ENCODE measurements at places on chromosomes 12 and 14. TPM values are rescaled to one million over a fixed set of nuclear protein-coding genes. Genes with fewer than 3 reads are reported as not detected.

DNA sequence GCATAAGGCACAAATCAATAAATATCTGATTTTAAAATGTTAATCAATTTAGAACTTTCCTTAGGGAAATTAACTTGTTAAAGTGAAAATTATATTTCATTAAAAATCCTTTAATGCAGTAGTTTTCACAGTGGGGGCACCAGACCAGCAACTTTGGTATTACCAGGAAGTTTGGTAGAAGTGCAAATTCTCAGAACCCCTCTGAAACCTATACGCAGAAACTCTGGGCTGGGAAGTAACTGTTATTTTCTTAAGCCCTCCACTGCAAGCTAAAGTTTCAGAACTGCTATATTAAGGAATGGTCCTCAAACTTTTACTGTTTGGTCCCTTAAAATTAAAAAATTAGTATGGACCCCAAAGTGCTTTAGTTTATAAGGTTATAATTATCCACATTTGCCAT is 35.7 kb downstream of the GNPTAB start:
- no peak for DNase-seq

GRCh38 chr12:21451529-21451928 is 14.1 kb downstream of the PYROXD1 start:
- no peak for DNase-seq

GRCh38 chr14:105356927-105357326 is 41.4 kb upstream of the TEX22 start:
- no peak for DNase-seq

- DNase-seq: no peak
Observed at GRCh38 chr12:119679490-119679889, 11.6 kb downstream of the PRKAB1 start.

GRCh38 chr14:31510222-31510621 is 22.4 kb upstream of the GPR33 start:
- DNase-seq: peak; percentile 28

GRCh38 chr12:15532364-15532977 is 210.2 kb downstream of the PTPRO start:
- no peak for DNase-seq

DNA sequence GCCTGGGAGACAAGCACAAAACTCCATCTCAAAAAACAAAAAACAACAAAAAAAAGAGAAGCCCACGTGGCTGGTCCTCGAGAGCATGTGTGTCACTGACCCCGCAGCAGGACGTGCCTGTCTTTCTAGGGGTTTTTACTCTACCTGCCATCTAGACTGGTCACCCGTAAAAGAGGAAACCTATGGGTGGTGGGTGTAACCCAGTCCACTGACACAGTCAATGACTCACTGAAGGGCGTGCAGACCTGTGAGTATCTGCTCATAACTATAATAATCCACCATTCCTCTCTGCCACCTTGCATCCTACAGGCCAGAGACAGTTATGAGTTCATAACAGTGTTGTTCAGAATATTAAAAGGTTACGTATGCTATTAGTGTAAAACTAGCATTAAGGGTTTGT is 4.6 kb downstream of the GOLGA3 start:
- no peak for DNase-seq

GRCh38 chr12:77003246-77003645 is 62.1 kb downstream of the E2F7 start:
- no peak for DNase-seq

DNA sequence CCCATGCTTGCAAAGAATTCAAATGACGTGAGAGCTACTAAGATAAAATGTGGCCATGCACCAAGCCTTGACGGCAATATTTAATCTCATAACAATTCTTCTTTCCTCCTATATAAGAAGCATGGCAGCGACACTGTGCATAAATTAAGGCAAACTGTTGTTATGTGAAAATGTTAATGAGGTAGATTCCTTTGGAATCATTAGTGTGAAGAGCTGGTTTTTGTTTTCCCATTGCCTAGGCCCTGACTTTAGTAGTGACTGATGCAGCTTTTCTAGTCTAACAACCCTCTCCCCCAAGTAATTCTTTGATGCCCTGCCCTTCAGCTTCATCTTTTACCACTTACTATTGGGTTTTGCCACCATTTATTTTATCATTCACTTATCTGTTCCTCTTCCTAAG is 10.6 kb upstream of the PSEN1 start:
- no peak for DNase-seq

GRCh38 chr12:122063694-122064024 is 14.9 kb upstream of the MLXIP start:
- no peak for DNase-seq

The HEATR5A gene
- total RNA-seq: 30.4 TPM

The CBLN3 gene
- total RNA-seq: 1.3 TPM

The TBK1 gene
- total RNA-seq: 21.7 TPM

The COX6A1 gene
- total RNA-seq: 331 TPM

The PKP2 gene
- 7.6 TPM for total RNA-seq

The AMN gene
- total RNA-seq: 58.0 TPM

Data from kidney (tissue), 22 donors.